ENCODE measurements at places on chromosomes 11 and 22.

GRCh38 chr11:44799012-44799411, 72.2 kb downstream of the TSPAN18 start:
- DNase-seq: no peak

DNA sequence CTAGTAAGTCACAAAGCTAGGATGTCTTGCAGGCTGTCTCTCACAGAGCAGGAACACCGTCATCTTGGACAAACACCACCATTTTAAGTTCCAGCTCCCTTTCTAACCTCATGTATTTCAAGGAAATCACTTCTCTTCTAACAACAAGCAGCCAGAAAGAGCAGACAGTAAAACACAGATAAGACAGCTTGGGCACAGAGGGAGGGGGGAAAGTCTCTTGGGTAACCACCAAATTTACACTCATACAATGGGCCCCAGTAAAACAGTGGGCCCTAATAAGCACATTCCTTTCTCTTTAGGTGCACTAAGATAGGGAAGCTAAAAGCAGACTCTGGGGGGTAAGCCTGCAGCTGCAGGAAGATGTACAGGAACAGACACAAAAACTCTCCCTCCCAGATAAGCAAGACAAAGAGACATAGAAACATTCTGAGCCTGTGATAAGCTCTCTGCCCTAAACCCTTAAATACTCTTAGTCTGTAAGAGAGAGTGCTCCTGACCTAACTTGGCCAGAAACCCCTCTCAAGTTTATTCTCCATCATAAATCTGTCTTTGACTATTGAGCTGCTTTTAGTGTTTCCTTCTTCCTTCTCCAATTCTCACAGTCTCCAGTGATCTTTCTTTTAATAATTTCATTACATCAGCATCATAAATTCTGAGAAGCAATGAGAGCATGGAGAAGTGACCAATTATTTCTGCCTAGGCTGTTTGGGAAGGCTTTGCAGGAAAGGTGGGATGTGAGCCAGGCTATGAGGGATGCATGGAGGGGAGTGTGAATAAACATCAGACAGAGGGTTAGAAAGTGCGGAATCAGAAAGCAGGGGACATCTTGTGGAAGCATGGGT, 7.4 kb downstream of the OR10D3 start:
- no peak for DNase-seq

- no peak for DNase-seq
These were observed 335.7 kb upstream of the PLET1 start for GRCh38 chr11:112596324-112596723.

DNA sequence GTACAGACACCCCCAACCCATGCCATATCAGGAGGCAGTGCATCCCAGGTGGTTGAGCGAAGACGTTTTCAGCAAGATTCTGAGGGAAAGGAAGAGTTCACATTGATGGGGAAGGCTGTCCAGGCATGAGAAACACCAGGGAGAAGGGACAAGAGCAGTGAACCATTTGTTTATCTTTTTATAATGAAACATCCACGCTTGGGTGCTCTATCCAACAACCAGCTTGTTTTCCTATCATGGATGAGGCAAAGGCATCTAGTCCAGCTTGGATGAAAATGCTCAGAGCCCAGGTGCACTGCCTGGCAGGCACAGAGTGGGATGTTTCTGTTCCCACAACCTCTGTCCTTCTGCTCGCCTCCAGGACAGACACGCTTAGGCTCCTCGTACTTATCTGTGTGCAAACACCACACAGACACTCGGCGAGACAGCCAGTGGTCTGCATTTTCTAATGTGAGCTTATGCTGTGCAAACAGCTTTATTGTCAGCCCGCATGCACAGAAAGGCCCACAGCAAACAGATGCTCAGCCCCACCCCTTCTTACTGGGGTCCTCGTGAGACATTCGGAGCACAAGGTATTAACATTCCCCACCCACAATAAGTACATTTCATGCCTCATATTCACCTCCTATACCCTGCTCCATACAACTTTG, 45.4 kb upstream of the NTM start:
- DNase-seq: no peak

- DNase-seq: no peak
These were observed 7.4 kb downstream of the CBX6 start for GRCh38 chr22:38864361-38865191.

GRCh38 chr11:6022956-6023355, 7.6 kb downstream of the OR56A1 start:
- DNase-seq: no peak

DNA sequence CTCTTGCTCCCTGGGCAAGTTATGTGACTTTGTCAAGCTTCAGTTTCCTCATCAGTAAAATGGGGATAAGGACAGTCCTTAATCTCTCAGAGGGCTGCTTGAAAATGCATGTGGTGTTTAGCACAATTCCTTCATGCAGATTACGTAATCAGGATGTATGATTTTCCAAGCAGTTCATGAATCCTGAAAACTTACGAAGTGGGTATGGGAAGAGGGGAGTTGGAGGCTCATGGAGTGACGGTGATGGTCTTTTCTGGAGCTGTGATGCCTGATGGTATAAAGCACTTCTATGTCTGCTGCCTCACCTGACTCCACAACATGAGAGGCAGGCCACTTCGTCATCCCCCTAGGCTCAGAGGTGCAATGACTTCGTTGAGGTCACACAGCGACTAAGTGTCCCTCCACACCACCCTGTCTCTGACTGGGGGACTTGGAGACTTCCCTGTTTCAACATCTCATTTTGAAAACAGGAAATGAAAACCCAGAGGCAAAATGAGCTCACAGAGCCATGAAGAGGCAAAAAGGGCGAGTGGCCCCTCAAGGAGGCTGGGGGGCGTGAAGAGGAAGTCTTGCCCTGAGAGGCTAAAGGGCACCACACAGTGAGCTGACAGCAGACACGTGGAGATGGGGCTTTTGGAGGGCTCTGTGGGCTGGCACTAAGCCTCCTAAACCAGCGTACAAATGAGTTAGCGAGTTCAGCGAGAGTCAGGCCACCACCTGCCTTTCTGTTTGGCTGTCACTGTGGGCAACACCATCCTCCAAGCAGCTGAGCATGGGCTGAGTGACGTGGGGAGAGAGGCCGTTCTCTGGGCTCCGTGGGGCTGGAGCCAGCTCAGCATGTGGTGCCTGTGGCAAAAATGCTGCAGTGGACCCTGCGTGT, 10.1 kb downstream of the MCM5 start:
- DNase-seq: no peak

DNA sequence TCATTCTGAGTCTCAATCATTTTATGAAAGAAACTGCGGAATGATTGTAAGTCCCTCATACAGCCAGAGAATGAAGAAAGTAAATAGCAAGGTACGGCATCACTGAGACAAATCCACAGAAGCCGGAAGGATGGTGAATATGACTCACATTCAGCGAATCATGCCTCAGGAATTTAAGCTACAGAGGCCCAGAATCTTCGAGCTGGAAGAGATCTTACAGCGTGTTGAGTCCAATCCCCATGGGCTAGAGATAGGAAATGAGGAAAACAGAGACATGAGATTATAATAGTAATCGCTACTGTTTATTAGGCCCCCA, 173.2 kb downstream of the KIF18A start:
- no peak for DNase-seq

- peak; percentile 53 for DNase-seq
These were observed 27.0 kb upstream of the AMOTL1 start for GRCh38 chr11:94741022-94741679.

- DNase-seq: no peak
These were observed 135.5 kb downstream of the ETS1 start for GRCh38 chr11:128451652-128452470.

GRCh38 chr11:81787584-81788049, 946.0 kb downstream of the FAM181B start:
- no peak for DNase-seq

- no peak for DNase-seq
These were observed 112.3 kb upstream of the SORL1-AS1 start for GRCh38 chr11:121564948-121565684.

GRCh38 chr11:23079382-23079813, 219.1 kb upstream of the CCDC179 start:
- no peak for DNase-seq

DNA sequence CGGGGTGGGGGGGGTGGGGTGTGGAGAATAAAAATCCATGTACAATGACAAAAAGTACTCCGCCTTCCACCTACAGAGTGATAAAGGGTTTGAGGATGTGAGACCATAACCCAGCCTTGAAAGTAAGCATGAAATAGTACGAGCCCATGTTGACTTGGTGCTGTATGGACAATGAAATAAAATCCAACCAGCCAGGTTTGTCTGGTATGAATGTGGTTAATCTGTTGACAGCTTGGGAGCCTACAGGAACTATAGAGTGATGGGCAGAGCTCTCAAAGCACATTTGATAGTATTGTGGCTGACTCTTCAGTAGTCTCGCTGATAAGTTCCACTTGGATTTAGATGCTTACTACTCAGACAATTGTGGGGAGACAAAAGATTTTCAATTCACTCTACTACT, 48.8 kb upstream of the CD44 start:
- DNase-seq: no peak

GRCh38 chr11:125463590-125464269, 32.3 kb downstream of the FEZ1 start:
- no peak for DNase-seq

DNA sequence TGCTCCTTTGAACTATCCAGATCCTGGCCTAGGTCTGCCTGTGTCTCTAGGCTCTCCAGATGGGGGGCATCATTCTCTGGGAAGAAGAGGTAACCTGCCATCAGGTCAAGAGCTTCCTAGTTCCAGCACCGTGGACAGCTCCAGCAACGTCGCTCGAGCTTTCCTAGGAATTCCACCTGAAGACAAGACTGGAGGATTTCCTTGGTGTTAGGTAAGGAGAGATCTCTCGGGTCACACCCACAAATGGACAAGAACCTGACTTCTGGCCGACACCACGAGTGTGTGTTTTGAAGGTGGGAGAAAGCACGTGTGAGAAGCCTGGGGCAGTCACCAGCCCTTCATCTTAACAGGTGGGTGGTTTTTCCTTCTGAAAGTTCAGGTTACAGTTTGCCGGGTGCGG, 1.2 kb downstream of the PRG3 start:
- DNase-seq: no peak

DNA sequence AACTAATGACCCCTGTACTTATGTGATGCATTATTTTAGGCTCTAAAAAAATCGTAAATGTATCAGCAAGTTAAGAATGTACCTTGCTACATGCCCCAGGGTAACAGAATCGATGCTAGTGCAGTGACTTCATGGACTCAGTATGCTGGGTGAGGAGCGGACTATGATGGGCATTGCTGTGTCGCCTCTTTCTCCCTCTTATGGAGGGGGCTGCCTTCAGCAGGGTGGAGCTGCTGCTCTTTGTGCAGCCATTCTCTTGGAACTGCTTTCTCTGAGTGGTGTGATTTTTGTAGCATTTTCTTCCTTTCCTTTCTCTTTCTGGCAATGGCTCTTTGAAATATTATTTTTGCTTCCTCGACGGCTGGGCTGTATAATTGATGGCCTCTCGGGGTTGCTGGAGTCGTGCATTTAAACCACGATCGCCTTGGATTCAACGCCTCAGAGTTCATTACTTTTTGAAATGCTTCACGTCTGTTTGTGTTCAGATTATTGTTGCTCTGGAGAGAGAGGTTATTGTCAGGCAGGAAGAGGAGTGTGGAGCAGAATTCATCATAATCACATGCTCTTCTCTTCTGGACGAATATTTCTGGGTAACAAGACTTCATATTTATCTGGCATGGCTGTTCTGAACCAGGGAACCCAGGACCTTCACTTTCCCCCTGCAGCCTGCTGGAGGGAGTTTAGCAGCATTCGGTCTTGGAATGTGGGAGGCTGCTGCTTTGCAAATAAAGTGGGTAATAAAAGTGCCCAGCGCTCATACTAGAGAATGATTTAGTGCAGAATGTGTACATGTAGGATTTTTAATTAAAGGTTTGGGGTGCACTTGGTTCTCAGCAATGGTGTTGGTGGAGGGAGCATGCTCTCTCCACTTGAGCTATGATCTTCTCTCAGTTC, 804.2 kb downstream of the NTM start:
- no peak for DNase-seq

DNA sequence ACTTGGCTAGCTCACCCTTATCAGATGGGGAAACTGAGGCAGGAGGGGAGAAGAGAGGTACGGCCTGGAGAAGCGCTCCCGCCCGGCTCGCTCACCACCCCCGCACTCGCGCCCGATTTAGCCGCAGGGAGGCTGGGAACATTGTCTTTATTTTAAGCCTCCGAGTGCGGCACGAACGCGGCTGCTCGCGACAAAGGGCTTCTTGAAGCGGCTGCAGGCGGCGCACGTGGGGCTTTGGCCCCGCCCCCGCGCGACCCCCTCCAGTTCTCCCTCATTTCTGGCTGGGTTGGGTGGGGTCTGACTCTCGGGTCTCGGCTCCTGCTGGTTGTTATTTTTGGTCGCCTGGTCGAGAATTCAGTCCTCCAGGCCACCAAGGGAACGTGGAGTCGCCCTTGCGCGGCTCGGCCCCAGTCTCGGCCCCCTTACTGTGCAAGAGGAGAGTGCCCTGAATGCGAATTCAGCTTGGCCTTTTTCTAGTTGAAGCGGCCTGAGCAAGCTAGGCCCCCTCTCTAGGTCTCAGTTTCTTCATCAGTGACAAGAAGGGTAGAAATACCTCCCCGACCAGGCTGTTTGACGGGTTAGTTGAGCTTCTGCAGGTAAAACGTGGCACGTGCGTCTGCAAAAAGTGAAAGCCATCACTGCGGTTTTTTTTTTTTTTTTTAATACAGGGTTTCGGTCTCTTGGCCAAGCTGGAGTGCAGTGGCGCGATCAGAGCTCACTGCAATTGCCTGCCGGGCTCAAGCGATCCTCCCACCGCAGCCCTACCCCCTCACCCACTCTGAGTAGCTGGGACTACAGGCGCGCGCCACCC, 2.6 kb upstream of the CHRM1 start:
- DNase-seq: no peak

- no peak for DNase-seq
These were observed 1.1 kb downstream of the EIF4G2 start for GRCh38 chr11:10807493-10808234.

- DNase-seq: no peak
These were observed 13.6 kb upstream of the CHST1 start for GRCh38 chr11:45678976-45679375.

DNA sequence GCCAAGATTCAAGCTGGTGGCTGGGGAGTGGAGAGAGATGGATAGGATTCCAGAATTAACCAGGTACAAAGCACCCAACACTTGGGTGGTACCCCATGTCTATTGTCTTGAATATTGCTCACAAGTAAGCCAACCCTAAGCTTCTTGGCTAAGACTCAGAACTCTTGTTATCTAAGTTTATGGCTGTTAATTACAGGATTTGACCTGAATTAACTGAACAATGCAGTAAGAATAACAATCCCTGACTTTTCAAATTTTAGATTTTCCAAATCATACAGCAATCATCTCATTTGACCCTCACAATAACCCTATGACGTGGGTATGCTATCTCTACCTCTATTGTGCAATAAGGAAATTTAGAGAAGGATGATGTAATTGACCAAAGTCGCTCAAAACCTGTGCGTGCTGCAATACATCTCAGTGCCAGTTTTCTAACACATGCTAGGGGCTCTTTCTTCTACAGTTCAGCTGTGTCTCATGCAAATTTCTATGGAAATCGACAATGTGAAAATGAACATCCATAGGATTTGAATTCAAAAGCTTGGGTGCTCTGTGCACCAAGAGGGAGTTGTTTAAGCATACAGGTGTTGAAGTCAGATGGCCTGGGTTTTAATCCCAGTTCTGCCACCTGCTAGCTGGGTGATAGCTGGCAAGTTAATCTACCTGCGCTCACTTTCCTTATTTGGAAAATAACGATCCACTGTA, 40.1 kb upstream of the APLNR start:
- DNase-seq: no peak
